Cortex of kidney (tissue), 1 donor: ENCODE measurements at places on chromosomes 7 and 10.
A peak's percentile ranks its signal among the peaks of the same experiment; 100 is the strongest.

- no peak for DNase-seq
Measured at GRCh38 chr10:28906011-28906411, 228.7 kb downstream of the BAMBI start.

DNA sequence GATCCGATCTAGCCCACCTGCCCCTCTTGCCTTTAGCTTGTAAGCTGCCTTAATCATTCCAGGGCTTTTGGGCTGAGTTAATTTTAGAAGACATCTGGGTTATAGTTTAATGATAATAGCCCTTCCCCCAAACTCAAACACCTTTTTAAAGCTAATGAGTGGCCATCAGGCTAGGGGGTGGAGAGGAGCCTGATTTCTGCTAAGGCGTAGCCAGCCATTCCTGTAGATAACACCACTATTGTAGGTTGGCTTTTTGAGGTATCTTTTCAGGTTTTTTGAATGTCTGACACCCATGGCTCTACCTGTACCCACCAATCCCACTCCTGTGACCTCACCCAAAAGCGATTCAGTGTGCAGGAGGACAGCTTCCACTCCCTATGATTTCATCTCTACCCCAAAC lies 7.6 kb upstream of the SYPL1 start:
- DNase-seq = no peak

GRCh38 chr10:110241407-110241806 lies 34.0 kb downstream of the MXI1 start:
- no peak for DNase-seq

DNA sequence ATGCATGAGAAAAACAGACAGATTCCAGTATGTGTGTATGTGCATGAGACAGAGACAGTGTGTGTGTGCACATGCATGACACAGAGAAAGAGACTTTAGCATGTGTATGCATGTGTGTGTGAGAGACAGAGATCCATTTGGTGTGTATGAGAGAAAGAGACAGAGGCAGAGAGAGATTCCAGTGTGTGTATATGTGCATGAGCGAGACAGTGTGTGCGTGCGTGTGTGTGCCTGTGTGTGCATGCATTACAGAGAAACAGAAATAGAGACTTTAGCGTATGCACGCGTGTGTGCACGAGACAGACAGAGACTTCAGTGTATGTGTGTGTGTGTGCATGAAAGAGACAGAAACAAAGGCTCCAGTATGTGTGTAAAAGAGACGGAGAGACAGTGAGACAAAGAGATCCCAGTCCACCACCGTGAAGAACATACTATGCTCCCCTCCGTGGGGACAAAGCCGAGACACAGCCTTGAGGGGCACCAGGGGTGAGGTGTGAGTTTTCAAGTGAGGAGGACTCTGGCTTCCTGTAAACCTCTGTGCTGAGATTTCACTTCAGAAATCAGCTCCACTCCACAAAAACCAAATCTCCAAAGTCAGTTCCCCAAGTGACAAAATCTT lies 188.9 kb downstream of the GRID1 start:
- DNase-seq = no peak

- no peak for DNase-seq
Measured at GRCh38 chr10:99768556-99768955, 13.9 kb upstream of the ABCC2 start.

DNA sequence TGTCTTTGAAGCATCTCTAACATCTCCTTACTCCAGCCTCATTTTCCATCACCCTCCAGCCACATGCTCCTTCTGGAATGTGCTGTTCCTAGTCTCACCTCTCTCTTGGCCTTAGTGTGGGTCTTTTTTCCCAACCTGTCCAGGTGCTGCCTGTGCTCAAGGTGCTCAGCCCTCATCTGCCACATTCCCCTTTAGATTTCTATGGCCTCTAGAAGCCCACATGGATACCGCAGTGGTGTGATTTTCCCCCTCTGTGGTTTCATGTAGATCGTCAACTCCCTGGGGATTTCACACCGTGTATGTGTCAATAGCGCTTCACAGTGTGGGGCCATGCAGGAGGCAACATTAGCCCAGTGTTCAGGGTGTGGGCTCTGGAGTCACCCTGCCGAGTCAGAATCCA lies 32.5 kb downstream of the BMPER start:
- no peak for DNase-seq

DNA sequence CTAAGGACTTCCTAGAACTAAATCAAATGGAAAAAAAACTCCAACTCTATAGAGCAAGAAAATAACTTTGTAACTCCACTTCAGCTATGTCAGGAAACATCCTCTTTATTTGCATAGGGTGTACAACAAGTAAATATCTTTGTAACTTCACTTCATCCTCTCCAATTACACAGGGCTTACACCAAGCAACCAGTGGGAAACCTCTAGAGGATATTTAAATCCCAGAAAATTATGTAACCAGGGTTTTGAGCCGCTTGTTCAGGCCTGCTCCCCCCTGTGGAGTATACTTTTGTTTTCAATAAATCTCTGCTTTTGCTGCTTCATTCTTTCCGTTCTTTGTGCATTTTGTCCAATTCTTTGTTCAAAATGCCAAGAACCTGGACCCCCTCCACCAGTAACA lies 22.2 kb downstream of the LIPJ start:
- no peak for DNase-seq

GRCh38 chr10:86945361-86946212 lies 11.8 kb downstream of the MMRN2 start:
- DNase-seq = no peak

- peak; percentile 38 for DNase-seq
Measured at GRCh38 chr10:70816220-70816894, 609 bp downstream of the SGPL1 start.

DNA sequence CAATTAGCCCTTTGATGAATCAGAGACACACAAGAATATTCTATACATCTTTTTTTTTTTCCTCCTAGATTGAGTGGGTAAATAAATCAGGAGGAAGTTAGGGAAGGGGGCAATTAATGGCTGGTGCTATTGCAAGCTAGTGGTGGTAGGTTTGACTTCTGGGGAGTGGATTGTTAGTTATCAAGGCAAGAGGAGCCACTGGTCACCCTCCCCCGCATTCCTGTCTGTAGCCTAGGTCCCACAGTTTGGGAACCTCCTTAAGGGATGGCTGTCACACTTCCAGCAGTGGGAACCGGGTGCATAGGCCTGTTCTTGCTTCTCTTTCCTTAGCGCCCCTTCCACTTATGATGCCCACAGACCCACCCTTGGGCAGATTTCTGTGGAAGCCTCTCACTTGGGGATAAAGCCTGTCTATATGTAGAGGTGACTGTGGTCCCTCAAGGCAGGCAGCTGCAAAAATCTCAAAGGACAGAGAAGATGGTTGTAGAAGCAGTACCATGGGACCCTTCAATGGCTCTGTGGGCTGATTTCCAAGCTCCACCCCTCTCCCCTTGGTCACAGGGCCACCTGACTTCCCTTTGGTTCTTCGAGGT lies 2.3 kb upstream of the ADCK2 start:
- no peak for DNase-seq

- DNase-seq = no peak
Measured at GRCh38 chr7:4725014-4725849, 43.1 kb downstream of the FOXK1 start.

GRCh38 chr10:71435571-71436267 lies 39.0 kb downstream of the CDH23 start:
- no peak for DNase-seq

GRCh38 chr7:36887233-36887632 lies 162.9 kb upstream of the AOAH start:
- DNase-seq = no peak

DNA sequence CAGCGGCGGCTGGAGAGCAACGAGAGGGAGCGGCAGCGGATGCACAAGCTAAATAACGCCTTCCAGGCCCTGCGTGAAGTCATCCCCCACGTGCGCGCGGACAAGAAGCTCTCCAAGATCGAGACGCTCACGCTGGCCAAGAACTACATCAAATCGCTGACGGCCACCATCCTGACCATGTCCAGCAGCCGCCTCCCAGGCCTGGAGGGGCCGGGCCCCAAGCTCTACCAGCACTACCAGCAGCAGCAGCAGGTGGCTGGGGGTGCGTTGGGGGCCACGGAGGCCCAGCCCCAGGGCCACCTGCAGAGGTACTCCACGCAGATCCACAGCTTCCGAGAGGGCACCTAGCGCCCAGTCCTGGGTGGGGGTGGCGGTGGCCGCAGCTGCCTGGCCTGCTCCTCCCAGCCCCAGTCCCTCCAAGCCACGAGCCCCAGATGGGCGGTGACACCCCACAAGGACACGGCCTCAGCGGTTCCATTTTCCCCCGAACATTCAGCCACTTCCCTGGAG lies 1.3 kb downstream of the BHLHA15 start:
- no peak for DNase-seq

DNA sequence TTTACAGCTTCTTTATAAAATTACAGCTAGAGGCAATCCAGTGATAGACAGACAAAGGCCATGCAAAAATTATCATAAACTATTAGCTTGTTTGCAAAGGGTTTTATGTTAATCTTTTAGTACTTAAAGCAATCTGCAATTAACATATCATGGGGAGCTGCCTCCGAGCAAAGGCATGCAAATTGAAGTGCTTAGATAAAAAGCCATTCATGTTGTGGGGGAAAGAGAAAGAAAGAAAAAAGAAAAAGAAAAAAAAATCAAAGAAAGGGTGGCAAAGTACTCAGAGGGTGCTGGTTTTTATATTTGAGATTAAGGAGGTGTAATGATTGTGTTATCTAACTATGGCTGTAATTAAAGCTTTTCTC lies 799.5 kb downstream of the LRMDA start:
- no peak for DNase-seq

GRCh38 chr7:51847461-51848134 lies 531.0 kb upstream of the COBL start:
- DNase-seq = no peak

DNA sequence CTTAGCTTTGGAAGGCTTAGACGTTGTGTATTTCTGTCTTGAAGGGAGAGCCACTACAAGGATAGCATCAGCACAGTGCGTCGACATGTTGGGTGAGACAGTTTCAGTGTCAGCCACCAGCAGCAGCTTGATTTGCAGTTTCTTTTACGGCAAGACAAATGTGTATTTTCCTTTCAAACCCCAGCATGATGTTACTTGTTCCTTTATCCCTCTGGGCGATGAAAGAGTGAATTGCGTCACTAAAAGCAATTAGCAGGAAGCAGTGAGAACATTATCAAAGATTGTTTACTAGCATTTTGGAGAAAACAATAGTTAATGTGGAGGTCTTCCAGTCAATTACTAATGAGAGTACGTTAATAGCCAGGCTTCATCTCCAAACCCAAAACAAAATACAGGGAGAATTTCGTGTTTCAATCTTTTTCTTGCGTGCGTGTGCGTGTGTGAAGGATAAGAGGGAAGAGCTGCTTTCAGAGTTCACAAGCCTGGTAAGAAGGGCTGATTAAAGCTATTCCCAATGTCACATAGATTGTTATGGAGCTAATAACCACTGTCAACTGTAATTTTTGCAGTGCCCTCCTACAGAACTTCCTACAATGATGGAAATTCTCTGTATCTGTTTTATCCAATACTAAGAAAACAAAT lies 157.1 kb upstream of the AOAH start:
- DNase-seq = no peak

DNA sequence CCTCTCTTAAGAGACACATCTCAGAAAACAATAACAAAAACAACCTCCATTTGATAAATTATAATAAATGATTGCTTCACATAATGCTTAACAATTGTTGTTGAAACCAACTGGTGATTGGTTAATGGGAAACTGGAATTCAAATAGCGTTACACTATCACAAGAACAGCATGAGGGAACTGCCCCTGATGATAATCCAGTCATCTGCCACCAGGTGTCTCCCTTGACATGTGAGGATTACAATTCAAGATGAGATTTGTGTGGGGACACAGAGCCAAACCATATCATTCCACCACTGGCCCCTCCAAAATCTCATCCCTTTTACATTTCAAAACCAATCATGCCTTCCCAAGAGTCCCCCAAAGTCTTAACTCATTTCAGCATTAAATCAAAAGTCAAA lies 375.9 kb downstream of the BMPER start:
- no peak for DNase-seq

- DNase-seq = no peak
Measured at GRCh38 chr10:85922356-85923129, 444.1 kb downstream of the GRID1 start.

DNA sequence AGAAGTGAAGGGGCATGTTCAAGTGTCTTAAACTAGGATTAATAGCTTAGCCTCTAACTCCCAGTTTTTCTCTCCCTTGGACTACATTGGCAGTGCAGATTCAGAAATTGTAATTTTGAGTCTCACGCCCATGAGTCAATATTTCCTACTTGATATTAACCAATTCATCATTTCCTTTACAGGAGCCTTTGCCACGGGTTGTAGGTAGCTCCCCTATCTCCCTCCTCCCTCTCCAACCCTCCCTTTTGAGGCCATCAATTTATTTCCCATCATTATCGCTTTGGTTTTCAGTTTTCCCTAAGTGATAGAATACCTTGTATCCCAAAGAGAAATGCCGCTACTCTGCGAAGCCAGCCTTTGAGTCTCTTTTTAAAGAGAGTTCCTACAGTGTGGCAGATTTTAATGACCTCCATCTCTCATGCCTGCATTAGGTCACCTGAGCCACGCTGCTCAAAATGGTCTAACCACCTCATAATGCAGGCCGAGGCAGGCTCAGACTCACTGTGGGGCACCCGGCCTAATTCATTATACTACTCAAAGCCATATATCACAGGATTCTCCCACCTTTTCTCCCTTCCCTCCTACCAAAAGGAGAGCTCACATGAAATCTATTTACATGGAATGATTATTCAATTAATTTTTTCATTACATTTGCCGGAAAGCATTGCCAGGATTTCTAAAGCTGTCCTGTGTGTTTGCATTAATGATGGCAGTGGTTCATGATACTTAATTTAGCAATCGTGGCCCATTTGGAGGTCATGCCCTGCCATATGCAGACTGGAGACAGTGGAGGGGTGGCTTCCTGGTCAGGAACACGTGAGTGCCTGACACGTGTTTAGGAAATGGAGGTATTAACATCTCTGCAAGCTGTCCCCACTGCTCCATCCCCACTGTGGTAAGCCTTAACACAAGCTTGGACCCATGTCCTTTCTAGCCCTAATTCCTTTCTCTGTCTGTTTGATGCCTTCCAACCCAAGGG lies 448.2 kb upstream of the AUTS2 start:
- DNase-seq = no peak

DNA sequence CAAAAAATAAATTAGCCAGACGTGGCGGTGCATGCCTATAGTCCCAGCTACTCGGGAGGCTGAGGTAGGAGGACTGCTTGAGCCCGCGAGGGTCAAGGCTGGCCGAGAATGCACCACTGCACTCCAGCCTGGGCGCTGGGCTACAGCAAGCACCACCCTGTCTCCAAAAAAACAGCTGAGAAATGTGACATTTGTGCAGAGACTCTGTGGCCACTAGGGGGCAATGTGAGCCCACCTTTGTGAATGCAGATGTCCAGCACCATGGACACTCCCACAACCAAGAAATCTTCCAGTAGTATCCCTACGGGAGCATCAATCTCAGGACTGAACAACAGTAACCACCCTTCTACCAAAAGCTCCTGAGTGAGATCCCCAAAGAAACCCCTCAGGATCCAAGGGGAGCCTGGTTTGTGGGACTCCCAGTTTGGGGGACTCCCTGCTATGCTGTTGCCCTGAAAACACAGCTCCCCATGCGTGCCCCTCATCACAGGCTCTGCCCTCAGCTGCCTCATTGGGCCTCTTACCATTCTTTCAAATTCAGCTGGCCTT lies 6.2 kb upstream of the AHCYL2 start:
- no peak for DNase-seq

- DNase-seq = no peak
Measured at GRCh38 chr7:26390016-26390415, 98.4 kb downstream of the SNX10 start.

GRCh38 chr10:5283305-5284158 lies 81.2 kb upstream of the UCN3 start:
- no peak for DNase-seq
